HT-29 (cell line): ENCODE measurements at places on chromosomes 12 and 14.
A peak's percentile ranks its signal among the peaks of the same experiment; 100 is the strongest.

DNA sequence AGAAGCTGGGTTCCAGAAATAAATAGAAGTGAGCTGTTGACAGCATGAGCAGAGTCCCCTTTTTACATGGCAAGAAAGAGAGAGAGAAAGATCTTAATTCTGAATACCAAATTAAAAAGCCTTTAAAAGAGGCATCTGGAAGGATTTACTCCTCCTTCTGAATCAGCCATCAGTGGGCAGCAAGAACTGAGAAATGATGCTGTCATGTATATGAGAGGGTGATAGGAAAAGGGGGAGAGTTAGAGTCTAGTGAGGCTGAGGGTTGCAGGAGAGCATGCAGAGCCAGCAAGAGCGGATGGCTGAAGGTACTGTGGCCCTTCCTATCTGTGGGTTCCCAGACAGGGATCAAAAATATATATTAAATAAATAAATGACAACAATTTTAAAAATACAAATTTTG is 34.5 kb upstream of the GNG2 start:
- DNase-seq = no peak

- no peak for DNase-seq
Measured at GRCh38 chr12:128853600-128854197, 421 bp downstream of the GLT1D1 start.

DNA sequence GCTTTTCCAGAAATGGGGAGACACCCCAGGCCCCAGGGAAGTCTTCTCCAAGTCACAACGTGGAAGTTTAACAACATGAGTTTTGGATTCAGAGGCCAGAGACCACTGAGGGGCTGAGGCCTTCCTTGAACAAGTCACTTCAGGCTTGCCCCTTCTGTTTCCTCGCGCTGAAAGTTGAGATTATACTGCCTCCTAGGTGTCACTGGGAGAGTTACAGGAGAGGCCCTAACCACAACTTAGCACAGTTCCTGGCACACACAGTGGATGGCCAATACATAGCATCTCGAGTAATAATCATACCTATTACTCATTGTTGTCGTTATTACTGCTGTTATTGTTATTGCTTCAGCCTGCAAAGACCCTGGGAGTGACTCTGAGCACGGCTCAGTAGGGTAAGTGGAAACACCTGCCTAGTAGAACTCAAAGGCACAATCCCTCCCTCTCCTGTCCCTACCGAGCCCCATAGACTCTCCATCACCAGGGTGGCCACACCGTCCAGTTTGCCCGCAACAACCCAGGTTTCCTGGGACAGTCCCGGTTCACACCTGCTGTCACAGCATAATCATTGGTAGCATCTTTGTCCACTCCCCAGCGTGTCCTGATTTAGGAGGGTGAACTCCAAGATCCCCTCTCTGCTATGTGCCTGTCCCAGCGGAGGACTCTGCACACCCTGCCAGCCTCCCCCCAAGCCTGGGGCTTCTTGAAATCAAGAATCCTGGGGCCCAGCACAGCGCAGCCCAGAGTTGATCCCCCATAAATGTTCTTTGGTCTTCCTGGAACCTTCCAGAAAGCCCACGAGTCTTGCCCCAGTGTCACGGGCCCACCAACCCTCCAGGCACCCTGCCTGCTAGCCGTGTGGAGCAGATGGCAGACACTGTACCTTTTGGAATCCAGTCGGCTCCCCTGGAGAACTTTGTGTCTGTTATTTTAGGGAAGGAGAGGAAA is 85.0 kb downstream of the SYNE3 start:
- DNase-seq = peak; percentile 9

GRCh38 chr12:28446031-28446430 is 255.8 kb downstream of the CCDC91 start:
- DNase-seq = no peak

GRCh38 chr12:51393676-51394545 is 2.7 kb upstream of the GALNT6 start:
- DNase-seq = no peak

DNA sequence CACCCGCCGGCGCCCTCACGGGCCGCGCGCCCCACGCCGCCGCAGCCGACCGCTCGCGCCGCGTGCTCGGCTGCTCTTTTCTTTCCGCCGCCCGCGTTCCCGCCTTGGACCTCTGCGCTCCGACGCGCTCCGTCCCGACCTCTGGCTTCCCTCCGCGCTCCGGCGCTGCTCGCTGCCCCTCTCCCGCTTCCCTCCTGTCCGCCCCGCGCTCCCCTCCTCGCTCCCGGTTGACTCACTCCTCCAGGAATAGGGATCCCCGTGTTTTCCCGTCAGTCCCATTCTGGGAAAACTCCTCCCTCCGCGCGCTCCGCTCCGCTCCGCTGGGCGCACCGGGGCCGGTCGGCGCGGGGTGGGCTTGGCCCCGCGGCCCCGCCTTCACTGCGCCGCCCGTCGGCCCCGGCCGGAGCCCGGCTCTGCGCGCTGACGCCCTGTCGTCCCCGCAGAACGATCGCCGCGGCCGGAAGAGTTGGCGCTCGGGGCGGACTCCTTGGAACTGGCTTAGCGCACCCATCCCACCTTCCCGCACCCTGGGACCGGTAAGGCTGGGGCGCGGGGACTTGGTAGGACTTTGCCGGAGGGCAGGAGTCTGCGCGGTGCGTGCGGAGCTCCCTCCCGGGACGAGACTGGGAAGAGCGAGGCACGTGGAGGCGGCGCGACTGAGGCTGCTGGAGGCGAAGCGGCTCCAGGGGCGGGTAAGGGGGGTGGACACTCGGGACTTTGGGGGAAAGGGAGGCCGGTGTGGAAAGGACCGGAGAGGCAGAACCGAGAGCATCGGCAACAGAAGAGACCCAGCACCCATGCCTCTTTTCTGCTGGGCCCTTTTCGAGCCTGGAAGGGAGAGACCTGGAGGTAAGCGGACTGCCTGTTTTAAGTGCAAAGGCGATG is 550 bp downstream of the TEAD4 start:
- DNase-seq = peak; percentile 64

GRCh38 chr14:95348395-95349080 is 28.8 kb upstream of the CLMN start:
- no peak for DNase-seq

DNA sequence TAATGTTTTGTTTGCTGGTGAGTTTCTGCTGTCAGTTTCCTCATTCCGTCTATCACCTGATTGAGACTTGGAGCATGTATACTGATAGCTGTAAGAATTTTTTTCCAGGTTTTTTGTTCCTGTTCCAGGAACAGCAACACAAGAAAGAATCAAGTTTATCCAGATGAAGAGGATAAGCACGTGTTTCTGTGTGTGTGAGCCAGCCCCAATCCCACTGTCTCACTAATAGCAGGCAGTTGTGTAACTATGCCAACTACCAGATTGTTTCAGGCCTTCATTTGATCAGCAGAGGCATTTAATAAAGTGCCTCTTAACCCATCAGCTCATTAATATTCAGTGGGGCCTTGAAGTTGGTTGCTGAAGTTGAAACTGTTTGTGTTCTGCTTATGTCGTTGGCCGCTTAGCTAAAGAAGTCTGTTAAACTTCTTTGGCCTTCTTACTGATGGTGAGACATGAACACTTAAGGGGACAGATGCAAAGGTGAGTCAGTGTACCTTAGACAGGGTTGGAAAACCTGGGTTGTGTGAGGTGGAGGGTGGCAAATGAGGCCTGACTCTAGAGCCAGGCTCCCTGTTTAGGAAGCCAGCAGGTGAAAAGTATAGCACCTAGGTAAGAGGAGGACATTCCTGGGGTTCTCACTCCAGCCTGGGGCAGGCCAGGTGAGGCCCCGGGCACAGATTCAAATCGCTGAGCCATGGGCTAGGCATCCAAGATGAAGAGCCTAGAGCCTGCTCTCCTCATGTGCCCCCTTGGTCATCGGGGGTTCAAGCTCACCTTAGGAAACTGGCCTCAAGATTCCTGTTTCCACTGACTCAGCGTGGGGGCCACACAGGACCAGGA is 3.7 kb downstream of the ANKRD13A start:
- DNase-seq = no peak

DNA sequence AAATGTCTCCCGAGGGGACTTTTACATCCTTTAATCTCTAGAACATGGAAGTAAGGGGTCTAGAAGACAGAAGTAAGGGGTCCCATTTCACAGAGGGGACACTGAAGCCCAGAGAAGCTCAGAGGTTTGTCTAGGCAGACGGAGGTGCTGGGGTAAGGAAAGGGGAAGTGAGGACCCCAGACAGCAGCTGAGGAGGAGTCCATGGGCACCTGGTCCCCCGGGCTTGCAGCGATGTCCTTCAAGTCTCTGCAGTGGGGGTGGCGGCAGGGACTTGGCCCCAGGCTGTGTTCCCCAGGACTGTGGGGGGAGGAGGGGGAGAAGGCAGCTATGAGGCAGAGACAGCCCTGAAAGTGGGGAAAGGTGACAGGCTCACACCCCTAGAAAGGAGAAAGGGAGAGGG is 30.7 kb downstream of the DTX1 start:
- DNase-seq = no peak

DNA sequence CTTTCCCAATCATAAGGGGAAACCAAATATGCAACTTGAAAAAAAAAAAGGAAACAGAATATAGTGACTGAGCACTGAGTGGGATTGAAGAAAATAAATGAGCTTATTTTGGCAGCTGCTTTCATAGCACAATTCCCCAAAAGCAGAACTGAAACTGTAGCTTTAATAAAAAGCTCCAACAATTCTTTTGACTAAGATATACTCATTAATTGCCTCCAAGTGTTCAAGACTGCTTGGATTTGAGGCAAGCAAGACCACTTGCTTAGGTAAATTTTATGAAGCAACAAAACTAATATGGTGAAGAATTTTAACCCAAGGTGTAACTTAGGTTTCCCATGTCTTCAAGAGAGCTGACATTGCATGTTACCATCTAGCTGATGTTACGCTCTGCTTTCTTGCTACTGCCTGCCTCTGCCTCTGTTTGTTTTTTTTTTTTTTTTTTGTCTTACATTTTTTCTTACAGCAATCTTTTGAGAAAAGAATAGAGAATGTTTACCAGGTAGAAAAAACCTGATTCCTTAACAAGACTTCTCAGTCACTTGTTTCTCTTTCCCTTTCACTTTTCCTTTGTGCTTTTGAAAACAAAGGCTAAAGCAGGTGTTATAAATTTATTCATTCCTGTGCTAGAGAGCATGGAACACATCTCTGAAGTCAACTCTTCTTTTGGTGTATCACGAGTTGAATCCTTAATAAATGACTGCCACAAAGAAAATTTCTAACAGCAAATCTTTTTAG is 134.4 kb downstream of the BCAT1 start:
- DNase-seq = no peak

GRCh38 chr14:99231850-99232713 is 39.9 kb downstream of the BCL11B start:
- no peak for DNase-seq

DNA sequence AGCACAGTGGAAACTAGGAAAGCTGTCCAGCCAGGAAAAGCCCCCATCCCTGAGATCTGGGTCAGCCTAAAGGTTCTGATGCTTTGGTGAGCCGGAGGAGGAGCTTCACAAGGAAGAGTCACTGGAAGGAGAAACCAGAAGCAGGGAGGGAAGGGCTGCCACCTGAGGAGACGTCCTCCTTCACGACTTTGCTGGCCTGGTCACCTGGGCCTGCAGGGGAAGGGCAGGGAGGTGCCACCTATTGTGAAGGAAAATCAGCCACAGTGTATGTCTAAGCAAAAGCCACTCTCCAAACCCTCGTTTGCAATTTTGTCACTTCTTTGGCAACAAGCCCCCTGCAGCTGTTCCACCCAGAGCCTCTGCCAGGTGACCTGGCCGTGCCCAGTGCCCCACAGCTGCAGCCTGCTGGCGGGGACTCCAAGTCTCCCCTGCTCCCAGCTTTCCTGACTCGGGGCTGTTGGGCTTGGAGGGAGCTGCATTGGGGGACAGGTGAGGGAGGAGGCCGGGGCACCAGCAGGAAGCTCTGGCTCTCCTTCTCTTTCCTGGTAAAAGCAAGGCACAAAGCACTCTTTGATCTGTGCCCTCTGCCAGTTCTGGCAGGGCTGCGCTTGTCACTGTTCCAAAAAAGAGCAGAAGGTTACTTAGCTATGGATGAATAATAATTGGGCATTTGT is 120.9 kb upstream of the BCL2L14 start:
- DNase-seq = peak; percentile 54

DNA sequence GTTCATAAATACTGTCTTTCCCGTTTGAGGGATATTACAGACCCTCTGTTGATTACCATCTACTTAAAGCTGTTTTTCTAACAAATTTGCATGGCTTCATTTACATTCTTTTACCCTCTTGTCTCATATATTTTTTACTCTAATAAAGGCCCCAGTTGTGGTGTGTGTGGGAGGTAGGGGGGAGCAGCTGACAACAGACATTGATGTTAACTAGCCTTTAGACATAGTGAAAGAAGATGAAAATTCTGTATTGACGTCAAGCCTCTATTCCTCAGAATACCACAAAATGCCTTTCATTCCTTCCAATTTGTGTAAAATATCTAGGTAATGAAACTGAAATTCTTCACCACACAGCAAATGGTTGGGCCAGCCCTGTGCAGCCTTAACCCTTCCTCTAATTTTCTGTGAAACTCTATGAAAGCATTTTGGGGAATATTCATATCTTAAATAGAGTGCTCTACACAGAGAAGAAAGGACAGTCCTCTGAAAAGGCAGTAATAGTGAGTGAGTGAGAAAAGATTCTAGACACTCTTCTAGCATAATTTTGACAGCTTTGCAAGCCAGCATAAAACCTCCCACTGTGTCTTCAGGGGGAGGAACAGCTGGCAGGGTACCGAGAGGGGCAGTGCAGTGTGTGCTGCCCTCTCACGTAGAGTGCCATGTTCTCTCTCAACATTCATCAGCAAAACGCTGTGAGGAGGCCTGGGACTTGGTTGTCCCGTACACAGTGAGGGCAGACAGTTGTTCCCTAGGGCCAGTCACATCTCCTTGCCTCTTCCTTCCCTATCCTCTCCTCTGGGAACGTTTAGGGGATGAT is 20.1 kb upstream of the CERS5 start:
- DNase-seq = no peak

- peak; percentile 48 for DNase-seq
Measured at GRCh38 chr12:49568442-49569162, 660 bp upstream of the MCRS1 start.

DNA sequence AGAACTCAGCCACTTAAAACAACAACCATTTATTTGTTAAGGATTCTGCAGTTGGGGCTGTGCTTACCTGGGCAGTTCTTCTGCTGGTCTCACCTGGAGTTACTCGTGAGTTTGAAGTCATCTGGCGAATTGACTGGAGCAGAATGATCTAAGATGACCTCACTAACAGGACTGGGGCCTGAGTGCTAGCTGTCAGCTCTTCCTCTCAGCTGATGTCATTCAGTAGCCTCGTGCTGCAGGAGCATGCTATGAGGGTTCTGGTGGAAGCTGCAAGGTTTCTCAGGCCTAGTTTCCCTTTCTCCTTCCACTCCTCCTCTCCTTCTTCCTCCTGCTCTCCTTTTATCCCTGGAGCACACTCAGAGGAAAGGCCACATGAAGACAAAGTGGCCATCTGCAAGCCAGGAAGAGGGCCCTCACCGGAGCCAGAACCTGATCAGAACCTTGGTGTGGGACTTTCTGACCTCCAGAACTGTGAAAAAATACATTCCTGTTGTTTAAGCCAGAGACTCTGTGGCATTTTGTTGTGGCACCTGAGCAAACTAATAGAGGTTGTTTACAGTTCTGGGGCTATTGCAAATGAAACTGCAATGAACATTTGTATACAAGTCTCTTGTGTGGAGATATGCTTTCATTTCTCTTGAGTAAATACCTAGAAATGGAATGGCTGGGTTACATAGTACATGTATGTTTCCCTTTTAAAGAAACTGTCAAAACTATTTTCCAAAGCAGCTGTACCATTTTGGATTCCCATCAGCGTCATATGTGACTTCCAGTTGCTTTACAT is 21.9 kb upstream of the MAP3K9 start:
- DNase-seq = no peak
